MCF 10A (cell line): ENCODE measurements at places on chromosomes 4 and X.

DNA sequence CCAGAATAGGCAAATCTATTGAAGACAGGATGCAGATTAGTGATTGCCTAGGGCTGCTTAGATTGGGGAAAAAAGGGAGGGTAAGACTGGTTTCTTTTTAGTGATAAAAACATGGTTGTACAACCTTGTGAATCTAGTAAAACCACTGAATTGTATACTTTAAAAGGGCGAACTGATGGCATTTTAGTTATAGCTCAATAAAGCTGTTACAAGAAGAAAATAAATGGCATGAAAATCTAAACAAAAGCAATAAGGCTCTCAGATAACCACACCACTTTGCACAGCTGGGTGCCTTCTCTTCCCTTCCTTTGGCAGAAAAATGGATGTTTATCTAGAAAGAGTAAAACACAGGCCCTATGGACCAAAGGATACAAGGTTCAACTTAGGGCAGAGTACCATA is 69.6 kb downstream of the F9 start:
- no peak for DNase-seq

DNA sequence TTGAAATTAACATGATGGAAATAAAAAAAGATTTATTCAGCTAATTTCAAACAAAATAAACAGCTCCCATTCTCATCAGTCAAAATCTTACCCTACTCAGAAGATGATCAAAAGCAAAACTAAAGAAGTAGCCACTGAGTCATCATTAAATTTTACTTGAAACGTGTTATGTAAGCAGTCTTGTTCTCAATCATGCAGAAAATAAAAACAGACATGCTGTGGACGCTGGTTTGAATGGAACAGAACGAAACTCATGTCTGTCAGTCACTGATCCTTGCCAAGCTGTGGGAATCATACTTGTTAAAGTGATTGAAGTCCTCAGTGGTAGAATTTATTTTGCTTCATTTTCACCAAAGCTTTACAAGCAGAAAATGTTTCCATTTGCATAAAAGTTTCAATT is 77.2 kb upstream of the TLR3 start:
- peak; percentile 21 for DNase-seq

DNA sequence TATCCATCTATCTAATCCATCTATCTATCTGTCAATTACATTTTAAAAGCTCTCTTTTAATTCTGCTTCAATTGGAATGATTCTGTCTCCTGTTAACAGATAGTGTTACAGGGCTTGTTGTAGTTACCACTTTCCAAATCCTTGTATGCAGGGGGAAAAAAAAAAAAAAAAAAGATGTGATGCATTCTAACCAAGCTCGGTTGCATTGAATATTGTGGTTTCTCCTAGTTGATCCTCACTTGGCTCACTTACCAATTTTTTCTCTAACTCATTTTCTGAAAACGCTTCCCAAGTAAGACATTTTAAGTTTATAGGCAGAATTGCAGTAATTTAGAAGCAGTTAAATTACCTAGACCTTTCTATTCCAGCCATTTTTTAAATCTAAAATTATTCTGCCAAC is 327.9 kb upstream of the PITX2 start:
- no peak for DNase-seq

DNA sequence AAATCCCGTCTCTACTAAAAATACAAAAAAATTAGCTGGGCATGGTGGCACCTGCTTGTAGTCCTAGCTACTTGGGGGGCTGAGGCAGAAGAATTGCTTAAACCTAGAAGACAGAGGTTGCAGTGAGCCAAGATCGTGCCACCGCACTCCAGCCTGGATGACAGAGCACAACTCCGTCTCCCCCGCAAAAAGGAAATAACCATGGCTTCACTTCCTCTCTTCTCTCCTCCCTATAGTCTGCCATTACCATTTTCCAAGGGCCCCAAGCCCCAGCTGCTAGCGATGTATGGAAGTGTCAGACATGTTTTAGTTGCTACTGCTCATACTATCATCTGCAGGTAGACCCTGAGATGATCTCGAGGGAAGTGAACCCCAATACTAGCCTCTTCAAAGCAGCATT is 177.3 kb upstream of the FAM9B start:
- DNase-seq, result no peak

- DNase-seq, result no peak
Observed at GRCh38 chr4:52684896-52685295, 25.8 kb upstream of the USP46 start.

- DNase-seq, result no peak
Observed at GRCh38 chrX:111822191-111822590, 53.8 kb upstream of the TRPC5OS start.

DNA sequence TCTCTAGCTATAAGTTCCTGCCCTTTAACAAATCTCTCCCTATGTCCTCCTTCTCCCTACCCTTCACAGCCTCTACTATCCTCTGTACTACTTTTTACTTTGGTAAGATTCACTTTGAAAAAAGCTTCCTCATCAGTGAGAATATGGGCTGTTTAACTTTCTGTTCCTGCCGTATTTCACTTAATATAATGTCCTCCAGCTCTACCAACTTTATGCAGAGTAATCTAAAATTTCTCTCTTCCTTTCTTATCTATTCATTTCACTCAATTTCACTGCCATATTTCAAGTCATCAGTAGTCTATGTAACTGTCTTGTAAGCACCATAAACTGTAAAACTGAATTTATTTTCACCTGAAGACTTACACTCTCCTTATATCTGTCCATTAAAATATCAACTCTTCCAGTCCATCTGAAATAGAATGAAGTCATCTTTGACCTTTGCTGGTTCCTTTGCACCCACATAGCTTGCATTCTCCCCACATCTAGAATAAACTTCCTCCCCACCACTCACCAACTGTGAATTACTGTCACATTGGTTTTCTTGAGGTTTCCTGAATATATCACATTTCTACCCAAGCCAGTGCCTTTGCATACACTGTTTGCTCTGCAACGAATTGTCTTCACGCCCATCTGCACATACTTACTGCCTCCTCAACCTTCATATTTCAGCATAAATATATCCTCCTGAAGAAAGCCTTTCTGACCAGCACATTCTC is 54.6 kb downstream of the ARAP2 start:
- DNase-seq, result no peak

- no peak for DNase-seq
Observed at GRCh38 chr4:147480891-147481576, at the start of gene EDNRA. EDNRA (plus strand) TSS chr4:147481097; CDS start chr4:147485682, 4,585 bp downstream.

GRCh38 chr4:156998500-156999174 is 27.0 kb upstream of the PDGFC start:
- no peak for DNase-seq

DNA sequence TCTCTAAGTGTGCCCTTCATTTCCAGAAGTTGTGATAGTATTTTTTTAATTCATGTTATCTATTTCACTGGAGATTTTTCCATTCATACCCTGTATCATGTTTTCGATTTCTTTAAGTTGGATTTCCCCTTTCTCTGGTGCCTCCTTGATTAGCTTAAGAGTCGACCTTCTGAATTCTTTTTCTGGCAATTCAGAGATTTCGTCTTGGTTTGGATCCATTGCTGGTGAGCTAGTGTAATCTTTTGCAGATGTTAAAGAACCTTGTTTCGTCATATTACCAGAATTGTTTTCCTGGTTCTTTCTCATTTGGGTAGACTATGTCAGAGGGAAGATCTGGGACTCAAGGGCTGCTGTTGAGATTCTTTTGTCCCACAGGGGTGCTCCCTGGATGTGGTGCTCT is 9.1 kb upstream of the SH3BP2 start:
- no peak for DNase-seq

GRCh38 chr4:158823461-158823873 is 54.6 kb downstream of the FNIP2 start:
- no peak for DNase-seq

DNA sequence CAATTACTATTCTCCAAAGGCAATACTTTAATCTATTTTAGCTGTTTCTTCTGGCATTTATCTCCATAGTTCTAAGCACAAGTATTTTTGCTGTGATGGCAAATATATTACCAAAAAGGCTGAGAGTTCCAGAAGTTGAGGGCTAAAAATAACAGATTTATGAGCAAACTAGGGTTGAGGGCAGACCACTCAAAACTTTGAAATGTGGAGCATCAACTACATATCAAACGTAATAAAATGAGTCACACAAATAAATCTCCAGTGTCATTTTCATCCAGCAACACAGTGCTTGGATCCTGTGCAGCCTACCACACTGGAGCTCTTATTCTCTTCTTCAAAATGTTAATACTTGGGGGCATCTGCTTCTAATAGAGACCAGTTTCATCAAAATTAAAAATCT is 163.9 kb downstream of the HS3ST1 start:
- no peak for DNase-seq

- peak; percentile 99 for DNase-seq
Observed at GRCh38 chr4:128600996-128601871, 208.3 kb upstream of the JADE1 start.

DNA sequence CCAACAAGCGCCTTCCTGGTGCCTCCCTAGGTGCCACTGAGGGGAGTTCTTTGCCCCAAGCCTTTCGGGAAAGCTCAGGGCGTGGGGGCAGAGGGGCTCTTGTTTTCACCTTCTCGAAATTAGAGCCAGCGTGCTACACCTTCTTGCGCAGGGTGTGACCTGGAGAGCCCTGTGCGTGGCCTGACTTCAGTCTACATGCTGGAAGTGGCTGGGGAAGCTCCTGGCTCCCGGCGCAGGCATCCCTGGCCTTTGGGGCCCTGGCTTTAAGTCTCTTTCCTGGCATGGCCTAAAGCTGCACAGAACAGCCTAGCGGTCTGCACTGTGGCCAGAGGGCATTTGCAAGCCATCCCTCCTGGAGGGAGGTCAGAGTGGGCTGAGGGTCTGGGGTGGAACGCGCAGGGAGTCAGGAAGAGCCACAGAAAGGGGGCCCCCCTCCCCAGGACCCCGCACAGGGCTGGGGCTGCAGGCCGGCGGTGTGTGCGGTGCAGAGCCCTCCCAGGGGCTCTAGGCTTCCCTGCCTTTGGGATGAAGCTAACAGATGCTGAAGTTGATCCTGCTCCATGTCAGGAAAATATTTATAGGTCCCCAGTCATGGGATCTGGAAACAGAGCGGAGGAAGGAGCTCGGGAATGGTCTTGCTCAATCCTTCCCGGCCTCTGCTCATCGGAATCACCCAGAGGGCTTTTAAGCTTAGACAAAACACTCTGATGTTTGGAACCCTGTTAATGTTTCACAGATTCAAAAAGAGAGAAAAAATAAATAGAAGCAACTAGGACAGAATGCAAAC is 781 bp upstream of the SPON2 start:
- no peak for DNase-seq

DNA sequence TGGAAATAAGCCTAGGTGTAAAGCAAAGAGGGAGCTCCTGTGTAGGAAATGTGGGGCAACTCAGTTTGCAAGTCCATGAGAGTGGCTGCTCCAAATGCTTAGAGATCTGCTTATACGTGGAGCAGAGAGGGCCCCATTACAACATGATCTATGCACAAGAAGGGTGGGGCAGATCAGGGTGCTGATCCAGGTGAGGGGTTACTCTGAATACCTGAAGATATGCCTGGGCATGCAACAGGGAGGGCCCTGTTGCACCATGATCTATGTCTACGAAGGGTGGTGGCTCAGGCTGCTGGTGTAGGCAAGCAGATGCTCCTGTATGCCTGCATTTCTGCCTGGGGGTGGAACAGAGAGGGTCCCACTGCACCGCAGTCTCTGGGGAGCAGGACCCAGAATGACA is 1121.2 kb downstream of the RAPGEF2 start:
- no peak for DNase-seq

DNA sequence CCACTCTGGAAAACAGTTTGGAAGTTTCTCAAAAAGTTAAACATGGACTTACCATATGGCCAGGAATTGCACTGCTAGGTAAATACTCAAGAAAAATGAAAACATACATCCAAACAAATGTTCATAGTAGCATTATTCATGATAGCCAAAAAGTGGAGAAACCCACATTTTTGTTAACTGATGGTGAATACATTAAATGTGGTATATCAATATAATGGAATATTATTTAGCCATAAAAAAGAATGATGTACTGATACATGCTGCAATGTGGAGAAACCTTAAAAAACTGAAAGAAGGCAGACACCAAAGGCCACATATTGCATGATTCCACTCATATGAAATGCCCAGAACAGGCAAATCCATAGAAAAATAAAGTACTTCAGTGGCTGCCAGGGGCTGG is 79.1 kb downstream of the SHROOM3 start:
- no peak for DNase-seq

GRCh38 chrX:13298836-13299235 is 21.0 kb downstream of the ATXN3L start:
- DNase-seq, result no peak

DNA sequence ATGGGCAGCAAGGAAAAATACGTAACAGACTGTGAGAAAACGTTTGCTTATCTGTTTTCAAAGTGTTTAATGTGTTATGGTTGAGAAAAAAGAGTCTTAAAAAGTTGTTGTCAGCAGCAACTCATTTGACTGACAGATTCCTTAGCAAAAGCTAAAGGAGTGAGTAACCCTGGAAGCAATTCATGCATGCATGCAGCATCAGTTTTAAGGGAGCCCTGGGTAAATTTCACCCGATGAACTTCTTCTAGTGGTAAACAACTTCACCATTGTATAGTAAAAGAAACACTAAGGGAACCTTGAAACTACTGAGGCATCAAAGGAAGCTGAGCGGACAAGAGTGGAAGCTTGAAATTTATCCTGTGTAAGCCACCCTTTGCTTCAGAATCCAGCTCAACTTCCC is 583.2 kb upstream of the INTU start:
- no peak for DNase-seq
